ENCODE measurements at places on chromosomes 5 and 9.

DNA sequence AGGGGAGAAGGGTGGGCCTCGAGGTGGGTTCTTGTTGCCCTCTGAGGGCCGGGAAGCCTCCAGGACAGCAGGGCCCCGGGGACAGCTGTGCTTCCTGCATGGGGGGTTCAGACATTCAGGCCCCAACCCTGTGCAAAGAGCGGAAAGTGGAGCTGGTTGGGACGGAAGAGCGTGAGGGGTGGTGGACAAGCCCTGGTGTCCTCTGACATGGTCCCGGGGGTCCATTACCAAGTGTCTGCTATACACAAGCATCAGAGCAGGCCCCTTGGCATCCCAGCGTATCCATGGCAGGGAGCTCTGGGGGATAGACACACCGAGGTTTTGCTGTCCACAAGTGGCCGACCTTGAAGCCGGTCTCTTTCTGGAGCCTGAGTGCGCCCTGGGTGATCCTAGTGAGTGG, 9.3 kb downstream of the PLPP7 start:
- DNase-seq: no peak

GRCh38 chr5:169195601-169196000, 105.3 kb downstream of the SLIT3 start:
- DNase-seq: no peak

DNA sequence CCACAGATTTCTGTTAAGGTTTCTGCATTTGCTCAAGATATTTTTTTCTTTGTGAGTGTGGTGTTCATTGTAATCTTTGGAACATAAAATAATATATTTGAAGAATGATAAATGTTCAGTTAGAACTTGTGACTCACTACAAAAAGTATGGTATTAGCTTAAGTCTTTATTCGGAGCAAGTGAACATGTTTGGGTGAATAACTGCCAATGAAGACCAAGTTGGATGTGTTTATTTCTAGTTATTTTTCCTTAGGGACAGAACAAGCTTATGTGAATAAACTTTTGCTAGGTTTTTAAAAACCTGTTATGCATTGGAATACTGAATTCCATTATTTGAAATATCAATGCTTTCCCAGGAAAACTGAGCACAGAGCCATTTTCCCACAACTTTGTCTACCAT, 418.6 kb downstream of the SLCO4C1 start:
- no peak for DNase-seq

- DNase-seq: no peak
Observed at GRCh38 chr9:112115970-112116753, 58.9 kb downstream of the SUSD1 start.

GRCh38 chr5:158881091-158881880, 218.4 kb downstream of the EBF1 start:
- no peak for DNase-seq

DNA sequence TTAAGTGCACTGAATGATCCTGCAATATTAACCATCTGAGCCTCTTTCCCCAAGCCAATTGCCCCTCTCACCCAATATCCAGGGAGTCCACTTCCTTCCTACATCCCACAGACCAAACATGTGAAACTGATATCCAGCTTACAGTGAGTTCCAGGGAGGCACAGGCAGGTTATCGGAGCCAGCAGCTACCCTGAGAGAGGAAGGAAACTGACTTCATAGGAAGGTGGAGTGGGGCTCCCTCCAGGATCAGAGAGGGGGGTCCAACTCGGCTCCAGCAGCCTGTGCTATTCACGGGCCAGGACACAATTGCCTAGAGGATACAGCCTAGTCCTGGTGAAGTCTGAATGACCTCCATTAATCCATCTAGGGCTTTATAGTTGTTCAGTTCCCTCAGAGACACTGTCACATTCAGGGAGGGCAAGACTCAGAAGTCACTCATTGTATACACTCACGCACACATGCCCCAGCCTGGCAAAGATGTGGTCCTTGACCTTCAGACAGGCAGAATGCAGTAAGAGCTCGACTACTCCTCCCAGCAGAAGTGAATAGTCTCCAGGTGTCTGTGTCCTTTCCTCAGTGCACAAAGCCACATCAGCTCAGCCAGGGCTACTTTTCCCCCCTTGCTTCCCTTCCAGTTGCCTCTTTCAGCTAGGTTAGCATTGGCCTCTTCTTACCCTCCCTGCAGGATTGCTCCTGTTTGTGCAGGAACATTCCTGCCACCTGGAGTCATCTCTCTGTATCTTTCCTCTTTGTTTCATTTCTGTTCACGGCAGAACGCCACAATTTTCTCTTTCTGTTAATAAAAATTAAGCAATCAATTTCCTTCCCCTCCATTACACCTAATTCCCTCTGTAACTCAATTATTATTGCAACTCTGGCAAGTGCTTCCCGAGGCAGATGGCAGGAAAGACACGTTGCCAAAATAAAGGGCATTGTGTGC, 501.7 kb downstream of the ARHGEF28 start:
- DNase-seq: no peak

GRCh38 chr9:33106827-33107621, 30.6 kb upstream of the SMU1 start:
- DNase-seq: no peak

Data from stimulated activated CD4-positive, alpha-beta T cell treated with anti-CD3 and anti-CD28 coated beads, Interleukin-4, amount 100 ng/mL, for 24 hours (primary cell).